Femur (tissue), 1 donor: ENCODE measurements at places on chromosomes 7 and 10.

GRCh38 chr7:91043924-91044645 lies 220.1 kb upstream of the FZD1 start:
- DNase-seq, result no peak

DNA sequence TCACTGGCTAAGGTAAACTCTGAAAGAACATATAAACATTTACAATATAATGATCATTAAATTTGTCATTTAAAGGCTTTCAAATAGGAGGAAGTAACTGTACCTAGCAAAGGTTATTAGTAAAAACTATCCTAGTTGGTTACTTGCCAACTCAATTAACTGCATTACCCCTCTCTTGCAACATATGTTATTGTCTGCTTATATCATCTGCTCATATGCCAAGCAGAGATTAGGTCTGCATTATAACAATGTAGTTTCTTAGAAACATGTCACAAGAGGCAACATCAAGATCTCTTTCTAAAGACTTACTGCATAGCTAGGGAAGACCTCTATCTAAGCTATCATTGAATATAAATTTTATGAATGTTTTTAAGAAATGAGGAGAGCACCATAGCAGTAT lies 132.5 kb downstream of the RELN start:
- no peak for DNase-seq

- DNase-seq, result no peak
Observed at GRCh38 chr7:26143298-26144048, 8.5 kb upstream of the NFE2L3 start.

DNA sequence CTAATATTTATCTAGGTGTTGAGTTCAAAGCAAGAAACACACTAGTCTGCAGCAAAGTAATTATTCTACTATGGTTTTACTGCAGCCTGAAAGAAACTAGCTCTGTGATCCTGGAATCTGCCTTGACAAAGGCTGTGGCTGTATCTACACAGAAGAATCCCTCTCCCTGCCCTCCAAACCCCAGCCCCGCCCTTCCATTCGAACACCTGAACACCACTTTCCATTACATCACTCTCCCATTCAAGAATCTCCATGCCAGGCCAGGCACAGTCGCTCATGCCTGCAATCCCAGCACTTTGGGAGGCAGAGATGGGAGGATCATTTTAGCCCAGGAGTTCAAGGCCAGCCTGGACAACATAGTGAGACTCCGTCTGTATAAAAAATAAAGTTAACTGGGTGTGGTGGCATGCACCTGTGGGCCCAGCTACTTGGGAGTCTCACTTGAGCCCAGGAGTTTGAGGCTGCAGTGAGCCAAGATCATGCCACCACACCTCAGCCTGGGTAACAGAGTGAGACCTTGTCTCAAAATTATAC lies 23.3 kb downstream of the LRRC20 start:
- DNase-seq, result no peak

GRCh38 chr10:89589101-89589720 lies 53.8 kb upstream of the SLC16A12 start:
- DNase-seq, result no peak

DNA sequence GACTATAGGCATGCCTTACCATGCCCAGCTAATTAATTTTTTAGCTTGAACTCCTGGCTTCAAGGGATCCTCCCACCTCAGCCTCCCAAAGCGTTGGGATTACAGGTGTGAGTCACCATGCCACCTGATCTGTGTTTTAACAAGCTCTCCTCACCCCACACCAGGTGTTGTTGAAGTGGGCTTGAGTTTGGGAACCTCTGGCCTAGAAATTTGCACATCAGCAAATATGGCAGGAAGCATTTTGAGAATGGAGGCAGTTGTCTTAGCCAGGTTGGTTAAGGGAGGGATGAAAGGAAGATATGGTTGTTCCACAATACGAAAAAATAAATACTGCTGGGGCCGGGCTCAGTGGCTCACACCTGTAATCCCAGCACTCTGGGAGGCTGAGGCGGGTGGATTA lies 433.1 kb downstream of the TYW1 start:
- no peak for DNase-seq

DNA sequence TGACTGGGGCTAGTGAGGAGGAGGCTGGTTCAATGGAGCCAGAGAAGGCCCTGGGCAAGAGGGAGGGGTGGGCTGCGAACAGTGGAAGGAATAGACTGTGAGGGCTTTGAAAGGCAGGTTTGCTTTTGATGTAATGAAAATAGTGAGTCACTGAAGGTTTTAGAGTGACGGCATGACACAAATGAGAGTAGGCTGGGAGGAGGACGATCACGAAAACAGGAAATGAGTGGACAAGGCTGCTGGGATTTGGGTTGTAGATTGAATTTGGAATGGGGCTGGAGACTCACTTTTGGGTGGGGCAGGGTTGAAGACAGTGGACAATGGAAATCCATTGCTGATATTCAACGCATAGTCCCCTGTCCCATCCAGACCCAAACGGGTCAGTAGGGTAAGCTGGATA lies 139.6 kb downstream of the CDH23 start:
- no peak for DNase-seq

DNA sequence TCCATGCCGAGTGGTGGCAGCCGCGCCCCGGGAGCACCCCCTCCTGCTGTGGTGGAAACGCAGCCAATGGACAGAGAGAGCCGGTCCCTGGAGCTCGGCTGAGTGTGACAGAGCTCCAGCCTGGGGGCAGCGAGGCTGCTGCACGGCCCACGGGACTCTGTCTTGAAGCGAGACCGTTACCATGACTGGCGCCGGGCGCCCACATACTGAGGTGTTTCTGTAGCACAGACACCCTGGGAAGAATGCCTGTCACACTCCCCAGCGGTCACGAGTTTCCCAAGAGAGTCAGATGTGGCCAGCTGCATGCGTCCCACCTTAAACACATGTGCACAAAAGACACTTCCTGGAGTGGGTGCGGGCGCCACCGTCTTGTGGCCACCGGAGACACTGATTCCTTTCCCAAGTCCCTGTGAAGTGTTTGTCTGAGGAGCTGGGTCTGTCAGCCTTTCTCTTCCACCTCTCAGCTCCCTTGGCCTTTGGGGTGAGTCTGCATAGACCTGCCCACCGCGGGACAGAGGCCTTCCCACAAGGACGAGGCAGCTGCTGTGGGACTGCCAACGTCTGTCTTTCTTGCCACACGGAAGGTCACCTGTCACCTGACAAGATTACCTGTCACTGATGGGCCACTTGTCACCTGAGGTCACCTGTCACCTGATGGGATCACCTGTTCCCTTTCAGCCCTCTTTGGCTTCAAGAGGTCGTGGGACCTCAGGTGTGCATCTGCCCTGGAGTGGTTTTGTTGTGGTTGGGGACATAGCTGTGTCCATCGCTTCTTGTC lies 94.6 kb downstream of the DNAJB6 start:
- no peak for DNase-seq

DNA sequence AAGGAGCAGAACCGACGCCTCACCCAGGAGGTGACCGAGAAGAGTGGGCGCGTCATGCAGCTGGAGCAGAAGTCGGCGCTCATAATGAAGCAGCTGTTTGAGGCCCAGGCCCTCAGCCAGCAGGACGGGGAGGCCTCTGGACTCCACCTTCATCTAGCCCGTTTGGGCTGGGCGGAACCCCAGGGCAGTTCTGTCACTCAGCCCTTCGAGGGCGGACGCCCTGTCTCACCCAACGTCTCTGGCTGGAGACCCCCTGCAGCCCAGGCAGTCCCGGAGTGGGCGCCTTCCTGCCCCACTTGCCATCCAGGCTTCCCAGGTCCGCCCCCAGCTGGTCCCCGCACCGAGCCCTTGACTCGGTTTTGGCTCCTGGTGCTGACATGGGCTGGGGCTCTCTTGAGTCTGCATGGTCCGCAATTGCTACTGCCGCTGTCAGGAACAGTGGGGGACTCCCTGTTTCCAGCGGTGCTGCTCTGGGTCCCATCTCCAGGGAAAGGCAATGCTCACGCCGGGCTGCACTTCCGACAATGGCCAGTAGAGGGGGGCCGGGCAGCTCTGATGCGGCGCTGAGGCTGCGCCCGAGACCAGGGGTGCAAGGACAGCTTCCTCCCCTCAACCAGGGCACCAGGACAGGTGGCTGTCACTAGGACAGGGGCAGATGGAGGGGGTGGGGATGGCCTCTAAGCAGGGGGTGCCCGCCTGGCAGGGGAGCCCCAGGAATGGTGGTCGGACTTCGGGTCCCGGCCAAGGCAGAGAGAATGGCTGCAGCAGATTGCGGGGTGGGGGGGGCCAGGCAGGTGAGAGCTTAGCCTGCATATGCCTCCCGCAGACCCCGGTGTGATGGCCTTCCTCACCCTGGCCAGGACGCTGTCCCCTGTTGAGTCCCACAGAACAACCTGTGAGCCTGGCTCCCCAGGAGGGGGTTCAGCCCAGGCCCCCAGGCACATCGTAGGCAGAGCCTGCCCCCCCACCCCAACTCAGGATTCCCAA lies 71.2 kb upstream of the KCTD7 start:
- DNase-seq, result peak; percentile 77

- DNase-seq, result no peak
Observed at GRCh38 chr7:50370884-50371283, 66.4 kb downstream of the IKZF1 start.

DNA sequence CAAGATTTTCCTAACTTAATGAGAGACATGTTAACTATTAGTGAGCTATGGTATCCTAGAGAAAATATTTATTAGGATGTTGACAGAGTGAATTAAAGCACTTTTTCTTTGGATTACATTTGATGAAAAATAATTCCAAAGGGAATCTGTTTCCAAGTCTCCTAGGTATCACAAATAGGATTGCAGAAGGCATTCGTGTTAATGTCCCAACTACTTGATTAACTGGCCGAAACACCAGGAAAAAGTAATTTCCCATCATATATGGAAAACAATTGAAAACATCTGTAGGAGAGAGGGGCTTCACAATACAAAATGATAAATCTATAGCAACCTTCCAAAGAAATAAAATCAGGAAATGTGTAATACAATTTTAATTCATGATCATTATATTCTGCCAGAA lies 406.7 kb downstream of the PARD3 start:
- no peak for DNase-seq

GRCh38 chr7:94247970-94248369 lies 146.7 kb upstream of the COL1A2 start:
- no peak for DNase-seq

GRCh38 chr7:121259826-121260225 lies 69.0 kb upstream of the WNT16 start:
- no peak for DNase-seq

DNA sequence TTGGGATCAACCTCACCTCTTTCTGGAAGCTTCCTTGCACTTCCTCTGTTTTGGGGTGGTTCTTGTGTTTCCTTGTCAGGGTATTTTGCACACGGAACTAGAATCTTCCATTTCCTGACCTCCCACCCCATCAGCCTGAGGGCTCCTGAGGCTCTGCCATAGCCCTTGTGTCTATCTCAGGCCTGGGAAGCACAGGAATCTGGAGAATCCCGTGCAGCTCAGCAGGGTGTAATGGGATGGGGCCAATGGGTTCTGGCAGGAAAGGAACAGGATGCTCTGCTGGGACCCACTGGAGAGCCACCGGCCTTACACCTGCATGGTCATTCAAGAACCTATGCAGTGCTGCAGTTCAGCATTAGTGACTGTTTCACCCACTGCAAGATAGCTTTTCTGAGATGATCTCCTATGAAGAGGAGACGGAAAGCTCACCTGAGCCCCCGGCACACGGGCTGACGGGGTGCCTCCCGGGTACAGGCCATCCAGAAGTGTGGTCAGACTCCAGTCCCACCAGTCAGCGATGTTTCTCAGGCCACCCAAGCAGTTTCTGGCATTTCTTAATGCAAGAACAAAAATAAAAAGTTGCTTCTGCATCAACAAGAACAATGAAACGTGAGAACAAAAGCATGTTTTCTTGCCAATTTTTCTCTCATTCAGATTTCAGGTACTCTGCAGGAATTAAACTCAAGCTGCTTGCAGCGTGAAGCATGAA lies 133.2 kb downstream of the PKD1L1 start:
- DNase-seq, result no peak
